ENCODE measurements at places on chromosomes 12 and 14. TPM values are rescaled to one million over a fixed set of nuclear protein-coding genes. Genes with fewer than 3 reads are reported as not detected.

GRCh38 chr14:99517643-99518381 lies 36.6 kb downstream of the CCNK start:
- DNase-seq, result no peak

GRCh38 chr12:87320724-87321123 lies 708.5 kb downstream of the C12orf50 start:
- DNase-seq, result no peak

GRCh38 chr12:30021051-30021833 lies 237.5 kb upstream of the TMTC1 start:
- no peak for DNase-seq

DNA sequence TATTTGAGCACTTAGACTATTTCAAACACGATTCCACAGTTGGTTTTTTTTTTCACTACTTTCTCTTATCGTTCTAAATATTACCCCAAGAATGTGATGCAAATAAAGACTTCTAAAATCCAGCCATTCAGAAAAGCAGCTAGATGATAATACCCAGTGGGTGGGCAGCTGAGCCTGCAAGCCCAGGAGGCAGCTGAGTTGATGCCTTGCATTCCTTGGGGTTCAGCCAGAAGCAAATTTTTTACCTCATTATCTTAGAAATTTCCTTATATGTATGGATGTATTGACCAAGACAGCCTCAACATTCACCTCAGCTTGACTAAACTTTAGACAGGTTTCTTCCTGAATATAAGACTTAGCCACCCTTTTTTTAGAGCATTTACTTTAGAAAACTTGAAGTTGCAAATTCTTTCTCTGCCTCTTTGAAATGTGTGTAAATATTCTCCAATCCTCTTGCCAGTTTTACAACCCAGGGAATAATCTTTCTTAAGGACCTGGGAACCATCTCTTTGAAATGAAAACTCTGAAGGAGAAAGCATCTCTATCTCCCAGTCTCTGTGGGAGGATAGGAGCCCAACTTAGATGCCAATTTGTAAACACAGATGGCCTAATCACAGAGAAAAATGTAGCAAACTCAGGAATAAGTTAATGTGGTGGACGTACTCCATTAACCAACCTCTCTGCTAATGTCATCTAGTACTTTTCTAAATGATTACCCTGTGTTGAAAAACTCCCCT lies 52.2 kb upstream of the ANP32D start:
- DNase-seq, result no peak

GRCh38 chr12:44626883-44627282 lies 249.2 kb downstream of the NELL2 start:
- no peak for DNase-seq

The CIROP gene
- not detected for total RNA-seq

The CATSPERB gene
- not detected for total RNA-seq

The SPTB gene
- 0.64 TPM for total RNA-seq

The SERPINA1 gene
- total RNA-seq, result not detected

The FOXG1 gene
- total RNA-seq, result not detected

Data from HFFc6 (cell line).